AG08396 (cell line): ENCODE measurements at places on chromosomes 1 and 21.
A peak's percentile ranks its signal among the peaks of the same experiment; 100 is the strongest.

DNA sequence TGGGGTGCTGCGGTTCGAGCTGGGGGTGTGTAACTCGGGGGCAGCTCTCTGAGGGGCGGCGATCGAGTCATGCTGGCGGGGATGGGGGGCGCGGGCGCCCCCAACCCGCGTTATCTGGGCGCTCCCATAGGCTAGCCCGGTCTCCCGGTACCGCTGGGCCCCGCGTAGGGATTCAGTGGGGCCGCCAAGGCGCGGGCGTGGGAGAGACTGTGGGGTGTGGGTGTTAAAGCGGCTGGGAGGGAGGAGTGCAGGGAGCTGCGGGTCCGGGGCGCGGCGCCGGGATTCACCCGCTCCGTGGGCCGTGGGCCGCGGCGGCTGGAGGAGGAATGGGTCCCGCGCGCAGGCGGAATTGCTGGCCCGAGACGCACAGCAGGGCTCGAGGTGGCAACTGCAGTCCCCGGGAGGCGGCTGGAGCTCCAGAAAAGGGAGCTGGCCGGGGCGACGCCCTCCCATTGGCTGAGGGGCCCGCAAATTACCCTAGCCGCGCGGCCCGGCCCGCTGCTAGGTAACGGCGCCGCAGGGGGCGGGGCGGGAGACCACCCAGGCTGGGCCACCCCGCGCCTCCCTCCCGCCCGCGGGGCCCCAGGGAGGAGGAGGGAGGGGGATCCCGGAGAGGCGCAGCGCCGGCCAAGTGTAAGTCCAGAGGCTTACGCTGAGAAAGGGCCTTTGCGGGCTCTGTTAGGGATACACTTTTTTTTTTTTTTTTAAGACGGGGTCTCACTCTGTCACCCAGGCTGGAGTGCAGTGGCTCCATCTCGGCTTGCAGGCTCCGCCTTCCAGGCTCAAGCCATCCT lies at the start of gene PTCH2:
Gene PTCH2 (minus strand): TSS at position 392 of the 794 bp plus-strand sequence. CDS start 321 bp downstream, at position 71.
- DNase-seq, result peak; percentile 92

DNA sequence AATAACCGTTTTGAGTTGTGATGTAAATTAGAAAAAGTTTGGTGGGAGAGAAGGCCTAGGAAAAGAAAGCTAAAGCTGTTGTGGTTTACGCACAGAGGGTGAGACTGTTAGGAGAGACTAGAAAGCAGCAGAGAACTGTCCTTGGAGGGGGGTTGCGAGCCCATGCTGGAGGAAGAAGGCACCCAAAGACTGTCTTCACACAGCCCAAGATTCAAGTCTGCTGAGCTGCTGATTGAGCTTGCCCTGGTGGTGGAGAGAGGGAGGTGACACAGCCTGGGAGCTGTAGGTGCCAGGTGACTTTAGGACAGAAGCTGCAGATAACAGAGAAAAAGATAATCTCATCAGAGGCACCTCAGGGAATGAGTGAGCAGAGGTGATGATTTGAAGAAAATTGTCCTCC lies 18.3 kb upstream of the TLR5 start:
- no peak for DNase-seq

- DNase-seq, result no peak
Measured at GRCh38 chr1:222750651-222751050, 13.6 kb downstream of the FAM177B start.

DNA sequence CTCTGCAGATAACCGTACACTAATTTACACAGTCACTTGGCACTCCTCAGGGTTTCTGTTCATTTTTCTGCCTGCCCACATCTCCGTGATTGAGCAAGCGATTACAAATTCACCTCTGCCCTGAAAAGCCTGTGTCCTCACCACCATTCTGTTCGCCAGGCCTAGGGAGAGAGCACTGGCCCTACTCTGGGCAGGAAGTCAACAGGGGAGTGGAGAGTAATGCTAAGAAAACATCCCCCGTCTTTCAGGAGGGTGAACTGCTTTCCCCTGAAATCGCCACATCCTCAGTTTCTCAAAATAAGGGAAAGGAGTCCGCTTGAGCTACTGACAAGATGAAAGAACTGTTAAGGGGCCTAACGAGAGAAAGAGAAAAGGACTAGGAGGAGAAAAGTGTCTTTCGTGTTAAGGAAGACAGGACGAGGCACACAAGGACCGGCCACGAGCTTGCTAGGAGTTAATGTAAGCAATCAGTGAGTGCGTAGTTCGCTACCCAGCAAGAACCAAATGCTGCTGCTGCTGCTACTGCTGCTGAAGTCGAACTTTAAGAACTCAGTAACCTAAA lies 632 bp downstream of the PEX19 start:
- peak; percentile 64 for DNase-seq

GRCh38 chr21:45386728-45387371 lies 18.1 kb upstream of the COL18A1 start:
- DNase-seq, result peak; percentile 89

- DNase-seq, result peak; percentile 24
Measured at GRCh38 chr1:107572674-107573211, 392.2 kb downstream of the VAV3 start.

DNA sequence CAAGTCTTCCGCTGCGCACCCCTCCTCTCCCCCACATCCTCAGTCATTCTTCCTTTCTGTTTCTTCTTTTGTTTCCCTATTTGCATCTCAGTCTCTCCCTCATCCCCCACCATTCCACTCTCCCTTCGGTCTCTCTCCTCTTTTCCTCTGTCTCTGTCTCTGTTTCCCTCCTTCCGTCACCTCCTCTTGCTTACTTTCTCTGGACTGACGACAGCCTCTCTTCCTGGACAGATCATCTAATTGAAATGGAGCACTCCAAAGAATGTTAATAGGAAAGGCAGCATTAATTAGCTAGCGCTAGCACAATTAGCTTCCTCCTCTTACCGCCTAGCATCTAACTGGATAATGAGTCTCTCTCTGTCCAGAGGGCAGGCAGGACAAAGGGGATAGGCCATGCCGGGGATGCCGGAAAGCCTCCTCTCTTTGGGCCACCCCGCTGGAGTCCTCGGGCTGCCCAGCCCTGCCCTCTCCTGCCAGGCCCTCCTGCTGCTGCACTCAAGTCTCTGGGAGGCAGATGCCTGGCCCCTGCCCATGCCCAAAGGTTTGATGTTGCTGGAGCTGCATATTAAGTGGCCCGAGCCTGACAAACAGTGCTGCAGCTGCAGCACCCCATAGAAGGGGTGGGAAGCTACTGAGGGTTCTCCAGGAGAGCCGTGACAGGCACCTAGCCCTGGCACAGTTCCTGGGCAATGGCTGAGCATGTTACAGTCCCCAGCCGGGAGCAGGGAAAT lies 20.8 kb downstream of the DISP3 start:
- no peak for DNase-seq

DNA sequence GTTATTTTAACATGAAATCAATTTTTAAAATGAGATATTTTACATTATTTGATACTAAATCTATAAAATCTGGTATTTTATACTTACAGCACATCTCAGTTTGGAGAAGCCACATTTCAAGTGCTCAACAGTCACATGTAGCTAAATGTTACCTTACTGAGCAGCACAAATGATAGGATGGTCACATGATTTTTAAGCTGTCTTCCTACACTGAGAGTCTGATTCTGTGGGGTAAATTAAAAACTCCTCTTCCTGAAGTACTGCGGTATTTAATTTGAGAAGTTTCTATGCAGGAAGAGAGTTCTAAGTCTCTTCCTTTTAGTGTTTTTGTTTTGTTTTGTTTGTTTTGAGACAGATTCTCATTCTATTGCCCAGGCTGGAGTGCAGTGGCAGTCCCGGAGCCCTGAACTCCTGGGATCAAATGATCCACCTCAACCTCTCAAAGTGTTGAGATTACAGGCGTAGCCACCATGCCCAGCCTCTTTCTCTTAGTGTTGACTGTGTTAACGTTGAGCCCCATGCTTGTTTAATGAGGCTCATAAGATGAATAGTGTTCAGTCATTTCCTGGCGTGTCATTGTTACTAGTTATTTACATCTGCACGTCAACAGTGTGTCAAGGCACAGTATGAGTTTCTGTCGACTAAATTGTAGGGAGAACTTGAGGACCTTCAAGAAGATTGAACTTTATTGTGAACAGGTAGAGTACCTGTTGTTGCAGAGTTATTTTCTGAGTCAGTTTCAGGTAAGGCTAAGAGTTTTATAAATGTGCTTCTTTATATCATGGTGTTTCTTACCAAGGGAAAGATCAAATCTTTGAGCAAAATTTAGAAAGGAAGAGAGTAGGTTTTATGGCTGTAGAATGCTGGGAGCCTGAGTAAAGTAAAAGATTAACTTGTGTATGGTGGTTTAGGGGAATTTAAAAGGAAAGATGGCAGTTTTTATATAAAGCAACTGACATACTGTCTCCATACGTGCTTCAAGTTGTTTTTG lies 3.3 kb downstream of the CNST start:
- DNase-seq, result no peak

- no peak for DNase-seq
Measured at GRCh38 chr1:225848030-225848955, 33.9 kb downstream of the TMEM63A start.

GRCh38 chr1:49298304-49298703 lies 521.6 kb upstream of the BEND5 start:
- no peak for DNase-seq

GRCh38 chr1:203627851-203628200 lies 1.2 kb downstream of the ATP2B4 start:
- peak; percentile 50 for DNase-seq

DNA sequence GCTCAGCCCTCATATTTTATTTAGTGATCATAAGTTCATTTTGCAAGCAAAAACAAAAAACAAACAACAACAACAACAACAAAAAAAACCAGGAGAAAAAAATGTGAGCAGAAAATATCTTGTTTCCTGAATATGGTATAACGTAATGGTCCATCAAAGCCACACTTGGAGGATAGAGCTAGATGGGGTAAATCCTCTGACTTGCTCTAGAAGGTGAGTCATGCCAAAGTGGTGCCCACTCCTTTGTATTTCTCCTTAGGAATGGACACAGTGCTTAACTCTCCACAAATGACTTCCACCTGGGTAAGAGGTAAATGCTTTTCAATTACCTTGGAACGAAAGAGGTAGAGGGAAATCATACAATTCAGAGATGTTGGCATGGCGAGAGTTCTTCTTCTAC lies 20.6 kb downstream of the PROX1 start:
- DNase-seq, result no peak

- no peak for DNase-seq
Measured at GRCh38 chr1:227120826-227121225, 180.7 kb downstream of the COQ8A start.

DNA sequence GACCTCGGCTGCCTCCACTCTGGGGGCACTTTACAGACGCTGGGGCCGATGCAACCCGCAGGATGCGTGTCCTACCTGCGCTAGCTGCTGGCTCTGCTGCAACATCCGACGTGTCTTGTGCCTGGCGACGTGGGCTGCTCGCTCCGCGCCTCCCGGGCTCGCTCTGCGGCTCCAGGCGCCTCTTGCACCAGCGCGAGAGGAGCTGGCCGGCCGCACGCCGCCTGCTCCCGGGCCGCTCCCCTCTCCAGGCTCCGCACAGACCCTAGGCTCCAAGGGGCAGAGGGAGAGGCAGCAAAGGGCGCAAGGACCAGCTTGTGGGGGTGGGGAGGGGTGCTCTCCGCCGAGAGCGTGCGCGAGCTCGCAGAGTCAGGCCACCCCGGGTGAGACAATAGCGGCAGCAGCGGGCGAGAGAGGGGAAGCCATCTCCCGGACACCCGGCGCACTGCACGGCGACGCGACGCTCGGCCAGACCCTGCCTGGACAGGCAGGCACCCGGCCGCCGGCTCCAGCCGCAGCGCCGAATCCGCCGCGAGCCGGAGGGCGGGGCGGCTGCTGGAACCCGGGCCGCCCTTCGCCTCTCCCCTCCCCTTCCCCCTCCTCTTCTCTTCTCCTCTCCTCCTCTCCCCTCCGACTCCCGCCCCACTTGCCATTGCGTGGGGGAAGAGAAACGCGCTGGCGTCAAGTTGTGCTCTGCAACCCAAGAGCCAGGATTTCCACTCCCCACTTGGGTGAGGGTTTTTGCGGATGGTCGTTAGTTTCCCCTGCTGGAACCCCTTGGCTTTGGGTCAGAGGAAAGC lies at the start of gene PIK3C2B:
Gene PIK3C2B (minus strand): TSS at position 525 of the 797 bp plus-strand sequence. CDS start 25,003 bp downstream, outside the sequence.
- peak; percentile 94 for DNase-seq

- peak; percentile 48 for DNase-seq
Measured at GRCh38 chr1:11337580-11338073, 64.6 kb downstream of the UBIAD1 start.

DNA sequence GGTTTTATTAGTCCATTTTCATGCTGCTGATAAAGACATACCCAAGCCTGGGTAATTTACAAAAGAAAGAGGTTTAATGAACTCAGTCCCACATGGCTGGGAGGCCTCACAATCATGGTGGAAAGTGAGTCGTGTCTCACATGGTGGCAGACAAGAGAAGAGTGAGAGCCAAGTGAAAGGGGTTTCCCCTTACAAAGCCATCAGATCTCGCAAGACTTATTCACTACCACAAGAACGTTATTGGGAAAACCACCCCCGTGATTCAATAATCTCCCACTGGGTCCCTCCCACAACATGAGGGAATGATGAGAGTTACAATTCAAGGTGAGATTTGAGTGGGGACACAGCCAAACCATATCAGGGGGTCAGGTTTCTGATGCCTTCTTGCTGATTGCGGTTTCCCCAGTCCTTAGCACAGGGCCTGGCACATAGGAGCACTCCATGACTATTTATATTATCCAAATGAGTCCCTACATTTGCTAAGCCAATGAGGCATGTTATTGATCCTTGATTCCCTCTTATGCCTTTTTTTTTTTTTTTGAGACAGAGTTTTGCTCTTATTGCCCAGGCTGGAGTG lies 35.3 kb upstream of the PAXBP1 start:
- no peak for DNase-seq
